ENCODE measurements at places on chromosomes 5 and 9.

- DNase-seq: no peak
Measured at GRCh38 chr5:32089146-32090000, 84.7 kb downstream of the GOLPH3 start.

DNA sequence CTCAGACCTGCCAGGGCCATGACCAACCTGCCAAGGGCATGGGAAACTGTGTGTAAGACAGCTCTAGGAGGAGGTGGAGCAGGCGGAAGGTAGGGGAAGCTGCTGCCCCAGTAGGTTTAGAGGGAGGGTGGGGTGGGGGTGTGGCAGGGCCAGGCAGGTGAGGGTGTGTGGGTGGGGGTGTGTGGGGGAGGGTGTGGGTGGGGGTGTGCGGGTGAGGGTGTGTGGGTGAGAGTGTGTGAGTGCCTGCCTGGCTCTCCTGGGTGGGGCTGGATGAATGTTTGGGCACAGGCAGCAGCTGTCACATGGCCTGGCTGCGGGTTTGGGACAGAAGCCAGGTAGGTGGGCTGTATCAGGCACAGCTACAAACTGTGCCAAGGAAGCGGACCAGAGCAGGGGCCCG, 8.8 kb upstream of the N4BP3 start:
- no peak for DNase-seq

DNA sequence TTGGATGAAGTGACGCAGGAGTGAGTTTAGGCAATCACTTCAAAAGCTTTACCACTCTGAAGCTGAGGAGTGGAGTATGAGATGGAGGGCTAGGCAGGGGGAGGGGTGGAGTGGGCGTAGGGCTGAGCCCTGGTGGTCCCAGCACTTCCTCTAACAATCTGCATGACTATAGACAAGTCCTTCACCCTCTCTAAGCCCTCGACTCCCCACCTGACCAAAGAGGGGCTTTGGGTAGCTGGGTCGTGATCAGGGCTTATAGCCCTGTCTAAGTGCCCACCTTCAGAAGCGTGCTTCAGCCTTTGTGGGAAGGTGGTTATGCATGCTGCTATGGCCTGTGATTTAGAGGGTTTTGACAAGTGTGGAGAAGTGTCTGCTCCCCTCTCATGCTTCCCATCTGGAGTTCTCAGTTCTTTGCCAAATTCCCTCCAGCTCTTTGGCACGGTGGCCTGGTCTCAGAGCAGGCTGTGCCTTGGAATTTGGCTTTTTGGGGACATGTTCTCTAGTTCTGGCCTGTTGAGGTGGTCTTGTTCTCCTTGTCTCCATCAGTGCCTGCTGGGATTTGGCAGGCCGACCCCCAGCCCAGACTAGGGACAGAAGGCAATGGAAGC, 53.0 kb downstream of the ACTBL2 start:
- DNase-seq: no peak

GRCh38 chr9:105148328-105149006, 96.0 kb upstream of the SLC44A1 start:
- no peak for DNase-seq

GRCh38 chr5:121424976-121425375, 426.7 kb upstream of the FTMT start:
- no peak for DNase-seq

DNA sequence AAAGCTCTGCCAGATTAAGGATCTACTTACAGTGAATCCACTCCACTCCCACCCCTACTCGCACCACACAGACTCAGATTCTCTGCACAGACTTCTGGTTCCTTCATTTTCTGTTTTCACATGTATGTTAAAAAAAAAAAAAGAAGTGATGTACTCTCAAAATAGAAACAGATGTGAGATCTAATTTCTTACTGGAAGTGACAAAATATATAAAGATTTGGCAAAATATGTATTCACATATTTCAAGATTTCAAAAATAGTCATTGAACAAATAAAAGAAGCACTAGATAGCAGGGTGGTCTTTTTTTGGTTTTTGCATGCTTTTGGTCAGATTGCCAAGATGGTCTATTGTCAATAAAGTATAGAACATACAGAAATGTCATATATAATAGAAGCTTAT, 379.2 kb downstream of the TMEM167A start:
- no peak for DNase-seq

DNA sequence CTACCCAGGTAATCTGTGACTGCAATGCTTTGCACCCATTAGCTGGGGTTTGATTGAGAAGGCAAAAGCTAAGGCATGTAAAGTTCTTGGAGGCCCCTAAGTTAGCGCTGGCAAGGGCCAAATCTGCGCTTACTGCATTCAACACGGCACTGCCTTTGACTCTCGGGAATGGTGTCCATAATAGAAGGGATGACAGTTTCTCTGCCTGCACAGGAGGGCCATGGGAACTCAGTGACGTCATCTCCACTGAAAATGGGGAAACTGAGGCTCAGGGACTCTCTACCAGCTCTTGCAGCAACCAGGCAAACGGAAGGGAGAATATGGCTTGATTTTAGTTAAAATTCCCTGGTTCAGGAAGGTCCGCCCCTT, 487 bp downstream of the SPATA24 start:
- DNase-seq: no peak

DNA sequence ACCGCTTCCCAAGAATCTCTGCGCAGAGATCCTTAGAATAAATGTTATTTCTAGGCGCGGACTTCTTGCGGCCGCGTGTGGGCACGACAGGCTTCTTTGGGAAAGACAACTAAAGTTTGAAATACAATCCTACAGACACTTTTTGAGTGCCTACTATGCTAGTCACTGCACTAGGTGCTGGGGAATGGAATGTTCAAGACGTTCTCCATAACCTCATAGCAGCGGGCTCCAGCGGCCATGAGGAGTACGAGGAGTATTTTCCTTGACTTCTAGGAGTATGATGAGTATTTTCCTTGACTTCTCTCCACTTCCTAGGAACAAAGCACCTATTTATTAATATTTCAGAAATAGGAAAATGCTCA, 636 bp upstream of the PWWP2A start:
- no peak for DNase-seq

DNA sequence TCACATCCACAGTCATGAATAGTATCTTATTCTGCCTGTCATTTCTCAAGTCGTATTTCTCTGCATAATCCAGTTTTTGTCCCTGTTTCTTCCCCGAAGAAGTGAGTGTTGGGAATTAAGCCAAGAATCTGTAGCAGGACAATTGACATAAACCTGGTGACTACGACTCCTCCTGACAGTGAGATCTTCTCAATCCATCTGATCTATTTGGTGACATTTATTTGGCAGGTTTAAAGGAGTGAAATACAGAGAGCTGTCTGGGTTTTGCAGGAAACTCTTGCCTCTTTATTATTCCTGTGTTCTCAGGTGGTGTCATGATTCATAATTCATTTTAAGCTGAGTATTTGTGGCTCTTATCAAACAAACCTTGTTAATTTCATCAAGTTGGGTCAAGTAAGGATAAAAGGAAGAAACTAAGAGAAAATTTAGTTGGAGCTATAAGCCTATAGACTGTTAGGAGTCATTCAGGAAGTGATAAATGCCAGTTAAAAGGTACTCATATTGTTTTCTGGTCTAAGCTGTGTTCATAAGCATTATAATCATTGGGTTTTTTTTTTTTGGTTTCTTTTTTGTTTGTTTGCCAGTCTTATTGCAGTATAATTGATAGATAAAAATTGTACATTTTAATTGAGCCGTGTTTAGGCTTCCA, 95.9 kb upstream of the PCSK1 start:
- no peak for DNase-seq

DNA sequence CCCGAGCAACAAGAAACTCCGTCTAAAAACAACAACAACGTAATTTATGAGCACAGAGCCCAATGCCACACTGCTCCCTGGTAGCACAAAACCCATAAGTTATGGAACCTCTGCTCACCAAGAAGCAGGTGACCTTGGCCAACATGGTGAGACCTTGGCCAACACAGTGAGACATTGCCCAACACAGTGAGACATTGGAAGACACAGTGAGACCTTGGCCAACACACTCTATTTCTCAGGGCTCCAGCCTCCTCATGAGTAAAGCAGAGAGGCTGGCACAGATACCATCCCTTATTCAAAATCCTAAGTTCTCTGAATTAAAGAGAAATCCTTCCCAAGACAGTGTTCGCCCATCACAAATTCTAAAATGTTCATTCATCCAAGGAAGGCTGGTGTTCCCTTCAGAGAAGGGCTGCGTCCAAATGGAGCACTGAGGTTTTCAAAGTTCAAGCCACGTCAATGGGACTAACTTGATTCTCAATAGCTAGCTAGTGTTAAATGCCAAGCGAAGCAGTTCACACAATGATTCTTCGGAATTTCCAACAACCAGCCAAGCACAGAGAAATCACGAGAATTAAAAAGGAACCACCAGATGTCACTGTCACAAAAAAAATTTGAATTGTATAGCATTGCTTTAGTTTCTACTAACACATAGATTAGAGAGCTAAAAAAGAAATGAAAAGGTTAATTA, 29.5 kb downstream of the TTC39B start:
- DNase-seq: no peak

All from stimulated activated CD4-positive, alpha-beta T cell treated with anti-CD3 and anti-CD28 coated beads, Interleukin-4, amount 100 ng/mL, for 48 hours (primary cell).